ENCODE measurements at places on chromosomes 2 and 18.

GRCh38 chr2:173184031-173185004 is 108.7 kb downstream of the MAP3K20 start:
- peak; percentile 98 for DNase-seq

- no peak for DNase-seq
These were observed 165.6 kb downstream of the ARL6IP6 start for GRCh38 chr2:152883951-152884487.

- no peak for DNase-seq
These were observed 123.1 kb downstream of the CELF4 start for GRCh38 chr18:37442477-37442876.

- no peak for DNase-seq
These were observed 402.0 kb upstream of the ACVR2A start for GRCh38 chr2:147442816-147443215.

DNA sequence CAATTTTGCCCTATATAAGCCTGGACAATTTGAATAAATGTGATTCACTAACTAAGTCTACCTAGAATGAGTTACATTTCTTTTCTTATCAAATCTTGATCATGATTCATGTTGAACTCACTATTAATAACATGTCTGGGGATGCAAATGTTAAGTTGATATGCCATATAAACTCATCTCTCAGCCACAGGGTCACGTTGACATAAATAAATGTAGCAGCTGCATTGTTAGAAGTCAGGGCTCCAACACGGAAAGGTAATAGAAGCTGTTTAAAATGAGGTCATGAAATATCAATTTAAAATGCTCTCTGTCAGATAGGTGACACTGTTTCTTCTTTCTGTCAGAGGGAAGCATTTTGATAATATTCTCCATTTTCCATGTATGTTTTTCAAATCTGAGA is 521.9 kb downstream of the CCDC85A start:
- no peak for DNase-seq

GRCh38 chr18:3973191-3973850 is 481.8 kb downstream of the DLGAP1 start:
- no peak for DNase-seq

GRCh38 chr2:112712903-112713584 is 7.8 kb upstream of the NT5DC4 start:
- DNase-seq, result no peak

- no peak for DNase-seq
These were observed 108.2 kb downstream of the ZNF521 start for GRCh38 chr18:25243754-25244153.

DNA sequence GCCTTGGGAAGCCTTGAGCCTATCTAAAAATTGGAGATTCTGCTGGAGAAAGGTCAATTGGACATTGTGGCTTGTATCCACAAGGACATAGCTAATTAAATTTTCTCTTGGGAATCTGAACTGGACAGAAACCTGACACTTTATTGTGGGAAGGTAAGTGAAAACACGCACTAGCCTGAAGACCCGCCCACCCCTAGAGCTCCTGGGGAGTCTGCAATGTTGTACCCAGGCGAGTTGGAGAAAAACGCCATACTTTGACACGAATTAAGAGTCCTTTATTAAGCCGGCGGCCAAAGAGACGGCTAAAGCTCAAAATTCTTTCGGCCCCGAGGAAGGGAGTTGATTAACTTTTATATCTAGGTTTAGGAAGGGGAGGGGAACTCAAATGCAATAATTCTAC is 1.2 kb upstream of the ZNF892 start:
- DNase-seq, result no peak

DNA sequence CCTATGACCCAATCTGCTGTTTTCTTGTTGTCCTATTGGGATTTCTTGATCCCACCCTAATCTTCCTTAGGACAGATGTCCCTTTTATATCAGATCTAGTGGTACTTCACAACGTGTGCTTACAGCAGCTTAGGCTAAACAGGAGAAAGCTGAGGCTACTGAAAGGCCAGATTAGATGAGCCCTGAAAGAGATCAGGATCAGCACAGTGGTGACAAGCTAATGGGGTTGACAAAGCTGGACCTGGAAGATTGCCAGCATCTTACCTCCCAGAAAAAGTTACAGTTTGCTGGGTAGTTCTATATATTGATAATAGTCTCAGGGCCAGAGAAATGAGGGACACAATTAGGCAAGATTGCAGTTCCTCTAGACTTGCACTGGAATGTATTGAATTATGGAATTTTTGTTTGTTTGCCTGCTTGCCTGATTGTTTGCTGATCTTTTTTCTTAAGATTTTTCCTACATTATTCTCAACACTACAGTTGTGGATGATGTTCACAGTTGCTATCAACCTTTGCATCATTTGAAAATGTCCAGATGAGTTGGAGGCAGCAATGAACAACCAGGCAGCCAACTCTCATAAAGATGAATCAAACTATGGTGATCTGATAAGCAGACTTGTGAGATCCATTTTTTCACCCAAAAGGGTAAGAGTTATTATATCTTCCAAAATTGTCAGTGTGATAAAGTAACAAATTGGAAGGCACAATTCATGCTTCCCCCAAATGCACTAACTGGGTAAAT is 49.1 kb upstream of the PIK3C3 start:
- DNase-seq, result no peak

- DNase-seq, result no peak
These were observed 118.1 kb downstream of the ABCA12 start for GRCh38 chr2:215020283-215020682.

GRCh38 chr2:157428500-157429175 is 15.3 kb downstream of the CYTIP start:
- DNase-seq, result no peak

- DNase-seq, result no peak
These were observed 440.1 kb downstream of the ZEB2 start for GRCh38 chr2:144079803-144080202.

- no peak for DNase-seq
These were observed 425.7 kb downstream of the SETBP1 start for GRCh38 chr18:45106331-45106774.

DNA sequence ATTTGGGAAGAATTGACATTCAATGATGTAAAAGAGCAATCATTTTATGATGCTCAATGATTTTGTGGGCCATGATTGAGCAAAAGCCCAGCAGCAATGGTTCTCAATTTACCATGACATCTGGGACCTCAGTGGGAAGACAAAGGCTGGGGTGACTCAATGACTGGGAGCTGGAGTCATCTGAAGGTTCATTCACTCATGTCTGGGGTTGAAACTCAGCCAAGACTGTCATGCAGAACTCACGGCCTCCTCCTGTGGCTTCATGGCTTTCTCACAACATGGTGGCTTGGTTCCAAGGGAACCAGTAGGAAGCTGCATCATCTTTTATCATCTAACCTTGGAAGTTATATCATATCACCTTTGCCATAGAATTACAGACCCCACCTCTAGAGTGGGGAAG is 45.1 kb upstream of the CD226 start:
- DNase-seq, result no peak

- peak; percentile 33 for DNase-seq
These were observed 9.4 kb upstream of the MOB1A start for GRCh38 chr2:74188018-74188601.

DNA sequence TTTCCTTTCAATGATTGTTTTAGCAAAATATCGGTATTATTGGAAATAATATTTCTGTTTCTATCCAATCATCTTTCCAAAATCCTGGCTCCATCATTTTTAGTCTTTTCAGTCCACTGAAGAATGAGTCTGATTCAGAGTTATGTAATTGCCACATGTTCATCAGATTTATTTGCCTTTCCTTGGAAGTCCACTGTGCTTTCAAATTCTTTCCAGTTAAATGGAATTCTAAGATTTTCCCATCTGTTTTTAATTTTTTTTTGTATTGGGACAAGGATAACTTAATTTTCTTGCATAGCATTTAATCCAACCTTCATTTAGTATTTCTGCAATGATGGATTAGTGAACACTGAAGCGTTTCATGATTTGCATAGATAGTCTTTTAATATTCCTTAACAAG is 521.5 kb upstream of the NRXN1 start:
- DNase-seq, result peak; percentile 24

GRCh38 chr18:61606759-61607158 is 273.5 kb downstream of the CDH20 start:
- peak; percentile 92 for DNase-seq

GRCh38 chr2:42770288-42771131 is 6.6 kb upstream of the OXER1 start:
- no peak for DNase-seq

GRCh38 chr2:168192839-168193616 is 54.4 kb downstream of the STK39 start:
- DNase-seq, result no peak

- no peak for DNase-seq
These were observed 1.0 kb downstream of the ZCCHC2 start for GRCh38 chr18:62523631-62524439.

DNA sequence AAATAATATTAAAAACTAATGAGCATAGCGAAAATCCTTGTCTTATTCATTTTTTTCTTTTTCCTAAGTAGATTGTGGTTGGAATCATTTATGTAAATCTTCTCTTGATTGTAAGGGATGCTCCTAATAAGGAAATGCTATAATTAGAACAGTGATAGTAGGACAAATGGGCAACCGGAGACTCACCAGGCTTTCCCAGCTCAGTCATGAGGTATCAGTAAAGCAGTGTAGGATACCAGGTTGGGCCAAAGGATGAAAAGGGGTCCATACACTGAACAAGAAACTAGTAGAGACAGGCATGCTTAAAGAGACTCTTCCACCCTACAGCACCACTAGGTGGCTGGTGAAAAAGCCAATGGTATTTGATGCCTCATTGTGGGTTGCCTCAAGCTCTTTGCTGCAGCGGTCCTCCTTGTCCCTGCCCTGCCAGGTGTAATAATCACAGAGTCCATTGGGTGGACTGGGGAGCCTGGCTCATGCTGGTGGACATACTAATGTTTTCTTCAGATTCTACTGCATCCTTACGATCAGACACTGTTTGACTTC is 71.4 kb upstream of the FAM98A start:
- no peak for DNase-seq

DNA sequence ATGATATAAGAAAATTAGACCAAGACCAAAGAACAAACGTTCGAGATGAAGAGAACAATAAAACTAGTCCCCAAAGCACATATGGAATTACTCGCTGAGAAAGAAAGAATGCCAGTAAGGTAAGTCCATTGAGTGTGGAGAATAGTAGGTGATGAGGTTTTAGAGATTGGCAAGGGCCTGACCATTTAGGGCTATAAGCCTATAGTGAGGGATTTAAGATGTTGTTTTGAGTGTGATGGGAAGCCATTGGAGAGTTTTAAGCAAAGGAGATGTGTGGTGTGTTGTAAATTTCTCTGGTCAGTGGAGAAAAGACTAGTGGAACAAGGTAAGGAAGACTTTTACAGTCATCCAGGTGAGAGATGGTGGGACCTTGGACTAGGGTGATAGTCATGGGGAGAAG is 151.1 kb downstream of the MCFD2 start:
- no peak for DNase-seq

- DNase-seq, result no peak
These were observed 42.4 kb upstream of the C1GALT1C1L start for GRCh38 chr2:43718530-43719124.

DNA sequence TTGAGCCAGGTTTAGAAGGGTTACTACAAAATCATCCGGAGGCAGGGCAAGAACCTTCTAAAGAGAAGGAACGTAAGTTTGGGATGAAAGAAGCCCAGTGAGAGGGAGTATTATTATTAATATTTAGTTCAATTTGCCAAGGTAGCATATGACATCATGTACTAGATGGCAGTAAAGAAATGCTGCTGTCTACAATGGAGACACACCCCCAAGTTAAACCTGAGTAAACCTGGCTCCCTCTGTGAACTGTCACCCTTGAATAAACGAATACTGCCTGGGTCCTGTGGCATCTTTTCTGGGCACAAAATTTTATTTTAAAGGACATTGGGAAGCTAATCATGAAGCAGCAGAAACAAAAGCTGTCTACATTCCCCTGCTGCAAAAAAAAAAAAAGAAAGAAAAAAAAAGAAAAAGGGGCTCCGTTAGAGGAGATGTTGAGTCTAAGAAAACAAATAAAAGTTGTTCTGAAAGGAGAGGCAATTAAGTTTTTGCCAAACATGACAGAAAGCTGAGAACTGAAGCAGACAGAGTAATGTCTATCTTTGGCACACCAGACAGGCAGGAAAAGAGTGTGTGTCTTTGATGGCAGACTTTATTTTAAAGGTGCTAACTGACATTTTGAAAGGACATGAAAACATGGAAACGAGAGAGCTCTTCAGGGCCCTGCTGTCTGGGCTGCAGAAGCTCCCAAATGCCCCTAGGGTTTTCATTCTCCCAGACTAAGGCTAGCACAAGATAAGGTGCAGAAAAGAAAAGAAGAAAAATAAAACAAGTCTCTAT is 557.7 kb upstream of the CHAC2 start:
- no peak for DNase-seq

DNA sequence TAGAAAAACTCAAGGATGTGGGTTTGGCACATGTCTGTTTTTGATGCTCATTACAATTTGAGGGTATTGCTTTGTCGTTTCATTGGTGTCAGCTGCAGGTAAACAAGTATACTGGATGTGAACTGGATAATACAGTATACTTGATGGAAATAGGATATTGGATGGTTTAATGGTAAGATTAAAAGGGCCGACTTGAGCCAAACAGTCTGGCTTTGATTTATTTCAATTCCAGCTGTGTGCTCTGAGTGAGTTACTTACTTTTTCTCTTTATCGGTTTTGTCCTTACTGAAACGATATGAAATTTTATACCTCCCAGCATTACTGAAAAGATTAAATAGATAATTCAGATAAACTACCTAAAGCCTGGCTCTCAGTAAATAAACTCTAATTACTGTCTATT is 227.6 kb downstream of the ASXL3 start:
- DNase-seq, result no peak

DNA sequence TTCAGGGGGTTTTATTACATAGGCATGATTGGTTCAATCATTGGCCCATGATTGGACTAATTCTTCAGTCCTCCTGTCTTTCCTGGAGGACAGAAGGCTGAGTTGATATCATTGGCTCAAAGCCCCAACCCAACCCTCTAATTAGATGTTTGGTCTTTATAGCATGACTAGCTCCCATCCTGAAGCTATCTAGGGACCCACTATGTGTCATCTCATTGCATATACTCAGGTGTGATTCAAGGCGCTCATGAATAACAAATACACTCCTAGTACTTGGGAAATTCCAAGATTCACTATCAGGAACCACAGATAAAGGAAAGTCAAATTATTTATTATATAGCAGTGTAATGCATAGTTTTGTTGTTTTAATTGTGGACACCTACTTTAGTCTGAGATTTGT is 24.9 kb upstream of the NBEAL1 start:
- no peak for DNase-seq

DNA sequence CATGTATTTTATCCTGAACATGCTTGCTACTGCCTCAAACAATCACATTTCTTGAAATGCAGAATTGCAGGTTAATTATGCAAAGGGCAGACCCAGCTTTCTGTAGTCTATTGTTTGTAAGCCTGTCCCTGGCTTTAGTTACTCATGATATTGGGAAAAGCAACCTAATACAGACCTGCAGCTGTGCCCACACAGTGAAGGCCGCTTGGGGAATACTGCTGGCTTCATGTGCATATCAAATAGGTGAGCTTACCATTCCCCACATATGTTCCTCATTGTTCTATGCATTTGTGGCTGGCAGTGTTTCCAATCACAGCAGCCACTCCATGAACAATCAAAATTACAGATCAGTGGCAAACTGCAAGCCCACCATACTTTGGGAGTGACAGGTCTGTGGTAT is 186.3 kb downstream of the TMEM163 start:
- DNase-seq, result no peak

All from fibroblast of skin of left quadriceps (primary cell).